ENCODE measurements at places on chromosomes 2 and 18.

GRCh38 chr2:144548088-144548487 is 28.2 kb upstream of the ZEB2 start:
- DNase-seq, result no peak

DNA sequence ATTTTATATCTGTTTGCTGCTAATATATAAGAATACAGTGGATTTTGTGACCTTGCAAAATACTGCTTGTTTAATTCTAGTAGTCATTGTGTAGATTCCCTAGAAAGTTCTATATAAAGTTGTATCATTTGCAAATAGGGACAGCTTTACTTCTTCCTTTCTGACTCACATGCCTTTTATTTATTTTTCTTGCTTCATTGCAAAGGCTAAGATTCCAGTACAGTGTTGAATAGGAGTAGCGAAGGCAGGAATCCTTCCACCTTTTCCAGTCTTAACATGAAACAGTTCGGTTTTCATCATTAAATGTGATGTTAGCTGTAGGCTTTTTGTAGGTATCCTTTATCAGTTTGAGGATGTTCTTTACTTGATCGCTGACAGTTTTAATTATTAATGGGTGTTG is 58.1 kb downstream of the DGKD start:
- DNase-seq, result no peak

DNA sequence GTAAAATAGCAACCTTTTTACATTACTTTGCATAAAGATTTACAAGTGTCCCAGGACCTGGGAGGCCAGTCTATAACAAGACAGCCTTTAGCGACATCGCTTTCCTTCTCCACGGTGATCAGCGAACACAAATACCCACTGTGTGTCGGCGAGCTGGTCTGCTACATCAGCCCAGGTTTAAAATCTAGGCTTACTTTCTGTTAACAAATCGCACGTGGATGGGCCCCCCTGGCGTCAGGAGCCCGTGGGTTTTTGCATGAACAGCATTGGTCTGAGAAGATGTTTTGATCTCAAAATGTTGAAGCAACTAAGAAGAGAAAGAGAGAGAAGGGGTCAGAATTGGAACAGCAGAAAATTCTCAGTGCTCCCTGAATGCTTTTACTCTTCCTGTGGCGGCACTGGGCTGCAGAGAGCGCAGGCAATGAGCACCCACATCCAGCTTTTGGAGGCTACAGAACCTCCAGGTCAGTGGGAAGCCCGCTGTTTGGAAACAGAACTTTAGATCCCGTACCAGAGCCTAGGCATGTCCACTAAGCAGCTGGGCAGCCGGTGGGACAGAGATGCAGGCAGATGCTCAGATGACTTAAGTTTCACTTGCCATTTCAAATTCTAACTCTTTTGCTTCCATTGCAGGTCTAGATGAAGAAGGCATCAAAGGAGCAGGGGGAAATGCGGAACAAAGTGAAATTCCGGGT is 32.9 kb downstream of the CYP27C1 start:
- no peak for DNase-seq

DNA sequence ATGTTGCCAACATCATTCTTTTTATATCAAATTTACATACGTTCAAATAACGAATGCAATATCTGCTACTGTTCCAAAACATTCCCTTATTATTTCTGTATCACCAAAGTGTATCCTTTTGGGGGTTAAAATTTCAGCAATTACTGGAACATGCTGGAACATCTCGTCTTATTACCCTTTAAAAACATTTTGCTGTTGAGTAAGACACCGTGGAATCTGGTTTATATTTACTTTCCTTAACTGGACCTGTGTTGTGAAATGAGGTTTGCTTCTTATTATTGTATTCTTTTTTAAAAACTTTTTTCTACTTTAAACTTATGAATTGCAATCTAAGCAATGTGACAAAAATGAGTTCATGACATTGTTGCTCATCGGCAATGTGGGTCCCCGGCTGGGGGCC is 87.4 kb upstream of the PTPRM start:
- DNase-seq, result no peak

- no peak for DNase-seq
Measured at GRCh38 chr2:111616651-111617218, 267.3 kb downstream of the ANAPC1 start.

DNA sequence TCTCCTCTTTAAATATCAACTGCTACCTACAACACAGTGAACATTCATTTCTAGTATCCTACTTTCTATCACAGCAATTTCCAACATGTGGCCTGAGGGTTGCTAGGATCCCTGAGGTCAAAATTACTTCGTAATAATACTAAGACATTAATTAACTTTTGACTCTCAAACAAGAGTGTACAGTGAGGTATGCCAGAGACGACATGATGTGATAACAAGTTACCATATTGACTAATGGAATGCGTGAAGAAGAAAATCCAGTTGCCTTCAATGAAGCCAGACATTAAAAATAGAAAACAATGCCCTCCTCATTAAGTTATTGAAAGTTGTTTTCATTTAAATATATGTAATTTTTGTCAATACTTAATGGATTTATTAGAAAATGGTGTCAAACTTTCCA is 13.1 kb downstream of the ORC2 start:
- DNase-seq, result no peak

DNA sequence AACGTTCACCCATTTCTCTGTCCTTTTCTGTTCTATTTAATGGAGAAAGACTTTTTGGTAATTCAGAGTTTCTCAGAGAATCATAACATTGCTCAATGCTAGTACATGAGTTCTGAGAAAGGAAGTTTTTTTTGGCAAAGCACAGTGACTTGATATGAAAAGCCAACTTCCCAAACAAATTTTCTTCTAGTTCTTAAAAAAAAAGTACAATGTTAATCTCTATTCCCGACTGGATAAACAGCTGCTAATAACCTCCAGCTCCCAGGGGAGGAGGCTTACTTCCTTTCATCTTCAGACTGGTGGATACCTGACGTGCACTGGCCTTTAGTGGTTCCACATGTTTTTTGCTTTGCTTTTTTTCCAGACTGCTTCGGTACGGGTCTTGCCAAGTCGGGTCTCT is 284.6 kb upstream of the CCDC68 start:
- no peak for DNase-seq

- no peak for DNase-seq
Measured at GRCh38 chr18:39773646-39774045, 2181.4 kb upstream of the PIK3C3 start.

GRCh38 chr2:105243961-105244360 is 2.4 kb downstream of the GPR45 start:
- DNase-seq, result no peak

GRCh38 chr18:44051026-44051425 is 629.7 kb upstream of the SETBP1 start:
- no peak for DNase-seq

DNA sequence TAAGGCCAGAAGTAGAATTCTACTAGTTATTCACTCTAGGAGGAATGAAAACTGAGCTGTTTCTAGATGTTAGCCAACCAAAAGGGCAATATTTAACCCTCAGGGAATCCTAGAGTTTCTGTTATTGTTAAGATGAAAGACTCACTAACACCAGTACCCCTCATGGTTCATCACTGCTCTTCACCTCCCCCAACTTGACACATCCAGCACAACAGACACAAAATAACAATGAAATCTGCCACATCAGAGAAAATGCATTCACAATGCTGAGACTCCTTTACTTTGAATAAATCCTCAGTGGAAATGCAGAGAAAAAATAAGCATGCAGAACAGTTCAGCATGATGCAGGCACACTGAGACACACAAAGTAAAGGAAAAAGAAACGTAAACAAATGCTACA is 111.3 kb downstream of the RIF1 start:
- no peak for DNase-seq

DNA sequence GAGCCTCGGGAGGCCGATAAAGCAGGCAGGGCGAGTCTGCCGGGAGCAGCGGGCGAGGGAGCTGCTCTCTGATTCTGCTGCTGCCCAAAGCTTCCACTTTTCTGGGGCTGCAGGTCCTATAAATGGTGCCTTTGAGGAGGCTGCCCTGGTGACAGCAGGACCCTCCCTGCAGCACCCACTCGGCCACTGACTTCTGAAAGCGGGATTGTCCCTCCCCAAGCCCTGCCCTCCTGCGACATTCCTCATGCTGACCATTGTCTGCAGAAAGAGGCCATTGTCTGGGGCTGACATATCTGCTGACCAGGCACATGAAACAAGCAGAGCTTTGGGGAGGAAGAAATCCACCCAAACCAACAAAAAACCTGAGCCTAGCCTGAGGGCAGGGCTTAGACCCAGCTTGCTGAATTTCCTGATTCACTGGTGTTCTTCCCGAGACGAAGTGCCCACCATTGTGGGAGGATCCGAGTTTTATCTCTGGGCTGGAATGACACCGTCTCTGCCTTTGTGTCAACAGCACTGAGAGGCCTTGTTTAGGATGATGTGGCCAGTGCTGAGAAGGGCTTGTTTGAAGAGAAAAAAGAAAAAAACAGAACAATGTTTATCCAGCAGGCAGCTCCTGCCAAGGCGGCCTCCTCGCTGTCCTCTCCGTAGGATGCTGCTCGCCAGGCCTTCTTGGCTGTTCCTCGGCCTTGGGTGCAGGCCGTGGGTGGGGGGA is 129.7 kb downstream of the MYCN start:
- no peak for DNase-seq

GRCh38 chr2:40243581-40244187 is 208.2 kb downstream of the SLC8A1 start:
- no peak for DNase-seq

GRCh38 chr2:63692002-63692606 is 103.3 kb downstream of the MDH1 start:
- no peak for DNase-seq

DNA sequence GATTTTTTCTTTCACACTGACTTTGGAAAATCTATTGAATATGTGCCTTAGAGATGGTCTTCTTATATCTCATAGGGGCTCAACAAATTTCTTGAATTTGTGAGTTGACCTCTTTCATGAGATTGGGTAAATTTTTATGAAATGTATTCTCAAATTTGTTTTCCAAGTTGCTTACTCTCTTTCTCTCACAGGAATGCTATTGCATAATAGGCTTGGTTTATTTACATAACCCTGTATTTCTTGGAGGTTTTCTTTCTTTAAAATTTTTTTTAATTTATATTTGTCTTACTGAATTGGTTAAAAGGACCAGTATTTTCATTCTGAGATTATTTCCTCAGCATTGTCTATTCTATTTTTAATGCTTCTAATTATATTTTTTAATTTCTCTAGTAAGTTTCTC is 917.1 kb downstream of the DPP10 start:
- no peak for DNase-seq

DNA sequence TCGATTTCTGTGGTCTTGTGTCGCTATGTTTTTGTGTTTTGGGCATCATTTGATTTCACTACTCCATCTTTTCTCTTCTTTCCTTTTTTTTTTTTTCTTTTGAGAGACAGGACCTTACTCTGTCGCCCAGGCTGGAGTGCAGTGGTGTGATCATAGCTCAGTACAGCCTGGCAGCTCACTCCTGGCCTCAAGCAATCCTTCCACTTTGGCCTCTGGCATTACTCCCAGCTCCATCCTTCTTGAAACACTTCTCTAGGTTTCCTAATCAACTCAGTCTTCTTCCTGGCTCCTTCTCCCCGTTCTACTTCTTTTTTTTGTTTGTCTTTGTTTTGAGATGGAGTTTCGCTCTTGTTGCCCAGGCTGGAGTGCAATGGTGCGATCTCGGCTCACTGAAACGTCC is 26.5 kb downstream of the TCF23 start:
- no peak for DNase-seq

- DNase-seq, result no peak
Measured at GRCh38 chr2:167875529-167875928, 371.9 kb downstream of the STK39 start.

DNA sequence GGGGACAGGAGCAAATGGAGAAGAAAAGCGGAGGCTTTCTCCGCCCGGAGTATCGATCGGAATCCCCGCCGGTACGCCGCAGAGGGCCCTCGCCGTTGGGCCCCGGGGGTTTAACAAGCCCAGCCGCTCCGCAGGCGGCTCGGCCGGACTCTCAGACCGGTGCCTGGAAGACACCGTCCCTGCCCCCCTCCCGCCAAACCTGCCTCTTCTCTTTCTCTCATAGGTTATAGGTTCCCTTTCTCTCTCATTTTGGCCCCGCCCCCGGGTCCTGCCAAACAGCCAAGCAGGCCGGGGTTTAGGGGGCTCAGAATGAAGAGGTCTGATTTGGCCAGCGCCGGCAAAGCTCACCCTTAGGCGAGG is 4.4 kb downstream of the ONECUT2 start:
- no peak for DNase-seq

DNA sequence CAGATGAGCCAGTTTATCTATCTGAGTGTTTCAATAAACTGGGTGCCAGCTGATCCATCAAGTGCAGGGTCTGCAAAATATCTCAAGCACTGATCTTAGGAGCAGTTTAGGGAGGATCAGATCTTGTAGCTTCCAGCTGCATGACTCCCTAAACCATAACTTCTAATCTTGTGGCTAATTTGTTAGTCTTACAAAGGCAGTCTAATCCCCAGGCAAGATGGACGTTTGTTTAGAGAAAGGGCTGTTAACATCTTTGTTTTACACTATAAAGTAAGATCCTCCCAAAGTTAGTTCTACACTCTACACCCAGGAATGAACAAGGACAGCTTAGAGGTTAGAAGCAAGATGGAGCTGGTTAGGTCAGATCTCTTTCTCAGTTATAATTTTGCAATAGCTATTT is 28.7 kb upstream of the HNMT start:
- no peak for DNase-seq

DNA sequence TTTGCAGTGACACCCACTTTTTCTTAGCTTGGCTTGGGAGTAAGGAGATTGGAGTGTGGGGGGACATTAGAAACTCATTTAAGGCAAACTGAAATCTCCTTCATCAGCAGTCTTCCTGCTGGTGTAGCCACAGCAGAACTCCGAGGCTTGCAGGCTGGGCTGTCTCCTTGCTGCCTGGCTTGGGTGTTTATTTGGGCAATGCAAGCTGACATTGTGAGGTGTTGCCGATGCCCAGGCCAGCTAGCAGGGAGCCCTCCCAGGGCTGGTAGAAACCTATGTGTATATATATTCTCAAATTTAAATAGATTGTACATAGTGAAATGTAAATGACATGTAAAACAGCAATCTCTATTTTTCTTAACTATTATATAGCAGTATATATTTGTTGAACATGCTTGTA is 11.8 kb downstream of the GDF7 start:
- DNase-seq, result no peak

DNA sequence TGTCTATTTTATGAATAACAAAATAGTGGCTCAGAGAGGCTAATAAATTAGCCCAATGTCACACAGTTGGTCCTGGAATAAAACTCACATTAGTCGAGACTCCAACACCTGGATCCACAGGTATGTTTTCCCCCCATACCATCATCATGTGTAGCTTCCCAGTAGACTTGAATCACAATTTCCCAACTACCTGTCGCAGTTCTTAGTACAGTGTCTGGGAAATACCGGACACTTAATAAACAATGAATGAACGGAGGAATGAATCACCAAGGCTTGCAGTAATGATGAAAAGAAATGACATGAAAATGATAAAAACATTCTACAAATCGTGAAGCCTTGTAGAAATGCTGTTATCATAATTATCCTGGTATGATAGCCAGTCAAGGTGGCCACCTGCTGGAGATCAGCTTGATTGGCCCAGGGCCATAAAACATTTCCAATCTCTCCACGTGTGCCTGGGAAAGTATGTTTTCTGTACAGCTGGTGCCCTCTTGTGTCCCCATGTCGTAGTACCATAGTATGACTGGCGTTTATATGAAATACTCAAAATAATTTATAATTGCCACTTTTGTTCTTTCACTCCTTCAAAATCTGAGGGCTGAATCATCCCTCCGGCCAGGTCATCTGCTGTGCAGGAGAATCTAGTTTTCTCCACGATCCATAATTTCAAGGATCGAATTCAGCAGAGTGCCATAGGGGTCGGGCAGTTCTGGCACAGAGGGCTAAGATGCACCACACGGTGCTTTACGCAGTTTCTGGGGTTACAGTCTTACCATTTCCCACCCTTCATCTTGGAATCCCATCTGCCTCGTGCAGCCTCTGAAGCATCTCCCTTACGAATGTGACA is 95.4 kb downstream of the LAMA1 start:
- DNase-seq, result no peak

- no peak for DNase-seq
Measured at GRCh38 chr2:25293958-25294562, 47.7 kb downstream of the DNMT3A start.
